ENCODE measurements at places on chromosomes 12 and 14.

GRCh38 chr14:54221971-54222370 is 174.8 kb upstream of the CDKN3 start:
- no peak for DNase-seq

DNA sequence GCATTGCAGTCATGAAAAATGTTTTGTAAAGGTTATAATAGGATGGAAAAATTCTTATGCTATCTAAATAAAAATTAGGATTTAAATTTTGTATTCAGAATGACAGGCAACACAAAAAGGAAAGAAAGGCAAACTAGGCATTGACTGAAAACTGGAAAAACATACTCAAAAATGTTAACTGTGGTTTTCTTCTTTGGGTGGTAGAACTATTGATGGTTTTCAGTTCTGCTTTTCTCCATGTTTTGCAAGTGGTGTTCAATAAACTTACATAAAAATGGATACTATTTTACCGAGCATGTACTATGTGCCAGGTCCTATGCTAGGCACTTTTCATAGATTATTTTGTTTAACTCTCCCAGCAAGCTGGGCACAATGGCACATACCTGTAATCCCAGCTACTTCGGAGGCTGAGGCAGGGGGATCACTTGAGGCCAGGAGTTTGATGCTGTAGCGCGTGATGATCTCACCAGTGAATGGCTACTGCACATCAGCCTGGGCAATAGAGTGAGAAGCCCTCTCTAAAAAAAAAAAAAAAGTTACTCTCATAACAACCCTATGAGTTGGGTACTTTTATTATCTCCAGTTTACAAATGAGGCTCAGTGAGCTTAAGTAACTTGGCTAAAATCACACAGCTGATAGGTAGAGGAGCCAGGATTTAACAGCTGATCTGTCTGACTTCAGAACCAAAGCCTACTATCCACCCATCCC is 26.3 kb upstream of the TCP11L2 start:
- DNase-seq: no peak

DNA sequence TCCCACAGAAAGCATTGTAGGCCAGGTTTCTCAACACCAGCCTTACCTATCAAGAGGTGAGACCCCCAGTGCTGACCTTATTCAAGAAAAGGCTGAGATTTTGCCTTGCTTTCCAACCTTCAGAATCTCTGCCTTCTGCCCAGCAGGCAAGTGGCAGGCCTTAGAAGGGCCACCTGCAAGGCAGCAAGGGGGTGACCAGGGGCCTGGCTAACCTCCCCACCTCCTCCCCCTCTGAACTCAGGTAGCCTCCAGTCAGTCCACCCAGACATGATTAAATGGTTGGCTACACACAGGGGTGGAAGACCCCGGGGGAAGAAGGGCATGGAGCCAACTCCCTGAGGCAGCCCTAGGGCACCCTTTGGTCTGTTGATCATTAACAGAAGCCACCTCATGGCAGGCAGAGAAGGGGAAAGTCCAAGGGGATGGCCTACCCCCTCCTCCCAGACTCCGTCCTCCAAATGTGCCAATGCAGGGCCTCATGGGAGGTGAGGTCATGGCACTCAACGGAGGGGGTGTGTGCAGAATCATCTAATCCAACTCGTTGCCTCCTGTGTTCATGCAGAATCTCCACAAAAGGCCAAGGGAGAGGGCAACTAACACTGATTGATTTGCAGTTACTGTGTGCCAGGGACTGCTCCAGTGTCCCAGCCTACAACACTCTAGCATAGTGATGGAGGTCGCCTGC is 8.5 kb downstream of the ZFP36L1 start:
- DNase-seq: peak; percentile 81

GRCh38 chr14:63178912-63179311 is 25.3 kb upstream of the RHOJ start:
- no peak for DNase-seq

- no peak for DNase-seq
These were observed 29.1 kb upstream of the SYT1 start for GRCh38 chr12:78835493-78835892.

GRCh38 chr12:104604070-104604994 is 147.6 kb downstream of the CHST11 start:
- DNase-seq: no peak

DNA sequence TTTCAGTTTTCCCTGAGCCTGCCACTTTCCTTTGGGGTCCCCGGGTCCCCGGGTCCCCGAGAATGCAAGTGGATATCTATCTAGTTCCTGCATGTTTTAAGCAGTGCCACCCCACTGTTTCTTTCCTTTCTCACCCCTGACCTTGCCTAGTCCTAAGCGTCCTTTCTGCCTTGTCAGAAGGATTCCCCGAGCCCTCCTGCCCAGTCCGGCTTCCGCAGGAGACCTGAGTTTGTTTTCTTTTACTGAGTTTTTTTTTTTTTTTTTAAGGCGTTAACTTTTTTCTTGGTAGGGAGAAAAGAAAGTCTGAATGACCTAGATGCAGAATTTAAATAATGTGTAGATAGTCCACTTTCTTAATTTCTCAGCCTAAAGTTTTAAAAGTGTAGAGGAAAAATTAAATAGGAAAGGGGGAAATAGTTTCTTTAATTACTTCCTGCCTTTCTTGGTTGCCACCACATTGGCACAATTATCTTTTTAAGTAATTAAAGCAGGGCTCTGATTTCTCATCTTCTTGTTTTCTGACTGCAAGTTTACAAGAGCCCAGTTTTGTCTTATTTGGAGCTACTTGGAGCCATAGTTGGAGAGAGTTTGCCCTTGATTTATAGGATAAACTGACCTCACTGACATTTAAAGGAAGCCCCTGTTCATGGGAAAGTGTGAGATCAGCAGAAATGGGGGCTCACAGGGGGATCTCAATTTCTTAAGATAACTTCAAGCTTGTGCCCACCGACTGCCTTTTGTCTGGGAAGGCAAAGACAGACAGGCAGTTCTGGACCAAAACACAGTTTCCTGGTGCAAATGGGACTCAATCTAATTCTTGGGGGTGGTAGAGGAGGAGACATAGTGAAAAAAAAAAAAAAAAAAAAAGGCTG is 2.9 kb downstream of the PAX9 start:
- DNase-seq: no peak

GRCh38 chr12:49706351-49707127 is 666 bp downstream of the FMNL3 start:
- no peak for DNase-seq

GRCh38 chr12:48125985-48126384 is 6.8 kb downstream of the PFKM start:
- no peak for DNase-seq

DNA sequence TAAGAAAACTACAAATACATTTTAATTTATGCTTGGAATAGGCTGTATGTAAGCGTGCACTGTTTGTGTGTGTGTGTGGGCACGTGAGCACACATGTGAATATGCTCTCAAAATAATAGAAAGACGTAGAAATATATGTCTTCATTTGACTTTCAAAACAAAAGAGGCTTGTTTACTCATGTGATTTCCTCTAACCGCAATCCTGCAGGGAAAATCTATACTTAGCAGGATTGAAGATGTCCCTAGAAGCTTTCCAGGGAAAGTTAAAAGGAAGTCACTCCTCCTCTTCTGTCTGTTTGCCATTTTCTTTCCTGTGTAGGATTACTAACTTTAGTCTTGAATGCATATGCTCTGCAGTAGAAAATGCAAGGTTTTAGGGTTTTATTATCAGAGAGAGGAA is 404.7 kb downstream of the MDGA2 start:
- DNase-seq: no peak

DNA sequence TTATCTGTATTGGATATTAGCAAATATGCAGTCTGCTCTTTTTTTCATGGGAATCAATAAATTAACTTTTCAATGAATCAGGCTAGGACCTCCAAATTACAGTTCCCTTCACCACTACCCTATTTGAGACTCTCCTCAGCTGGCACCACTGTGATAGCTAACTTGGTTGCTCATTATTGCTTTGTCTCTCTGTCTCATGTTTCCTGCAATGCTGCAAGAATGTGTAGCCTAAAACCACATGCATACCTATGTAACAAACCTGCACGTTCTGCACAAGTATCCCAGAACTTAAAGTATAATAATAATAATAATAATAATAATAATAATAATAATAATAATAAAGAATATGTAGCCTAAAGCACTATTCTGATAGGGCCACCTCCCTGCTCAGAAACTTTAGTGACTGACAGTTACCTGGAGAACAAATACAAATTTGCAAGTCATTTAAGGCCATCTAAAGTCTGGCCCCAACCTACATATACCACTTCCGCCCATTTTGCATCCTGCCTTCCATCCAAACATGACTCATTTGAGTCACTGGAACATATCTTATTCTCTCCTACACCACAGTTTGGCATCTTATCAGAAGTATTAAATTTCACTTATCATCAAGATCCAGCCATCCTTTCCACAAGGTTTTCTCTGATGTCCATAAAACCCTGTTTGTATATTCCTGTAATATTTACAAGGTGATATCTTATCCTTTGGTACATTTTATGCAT is 215.1 kb downstream of the LRRK2 start:
- no peak for DNase-seq

DNA sequence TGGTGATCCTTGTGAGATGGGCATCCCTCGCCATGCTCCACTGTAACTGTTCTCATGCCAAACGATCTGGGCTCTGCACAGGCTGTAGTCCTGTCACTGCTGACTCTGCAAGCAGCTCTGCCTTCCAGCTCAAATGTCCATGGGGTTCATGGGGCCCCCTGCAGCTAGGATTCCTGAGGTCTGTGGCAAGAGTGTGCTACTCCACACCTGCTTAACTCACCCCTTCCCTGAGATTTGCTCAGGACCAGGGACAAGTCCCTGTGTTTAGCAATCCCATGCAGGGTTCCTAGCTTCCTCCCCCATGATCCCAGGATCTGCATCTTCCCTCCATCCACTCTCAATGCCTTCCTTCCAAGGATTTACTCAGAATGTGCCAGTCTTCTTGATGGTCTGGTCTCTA is 241.0 kb downstream of the ASCL1 start:
- DNase-seq: no peak

GRCh38 chr14:57831981-57832380 is 33.9 kb downstream of the SLC35F4 start:
- no peak for DNase-seq

- no peak for DNase-seq
These were observed 16.5 kb downstream of the GMFB start for GRCh38 chr14:54472315-54472714.

DNA sequence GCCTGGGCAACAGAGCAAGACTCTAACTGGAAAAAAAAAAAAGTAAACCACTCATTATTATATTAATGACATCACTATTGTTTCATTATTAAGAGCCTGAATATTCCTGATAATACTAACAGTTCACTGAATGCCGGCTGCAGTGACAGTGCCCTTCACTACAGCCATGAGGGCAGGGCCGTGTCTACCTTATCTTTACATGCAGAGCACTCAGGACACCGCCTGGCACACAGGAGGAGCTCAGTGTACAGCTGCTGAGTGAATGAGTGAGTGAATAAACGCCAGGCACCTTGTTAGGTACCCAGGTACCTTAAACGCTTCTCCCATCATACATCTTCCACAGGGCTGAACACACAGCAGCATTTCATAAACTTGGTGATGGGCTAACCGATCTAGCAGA is 23.2 kb downstream of the ZFYVE1 start:
- DNase-seq: no peak

DNA sequence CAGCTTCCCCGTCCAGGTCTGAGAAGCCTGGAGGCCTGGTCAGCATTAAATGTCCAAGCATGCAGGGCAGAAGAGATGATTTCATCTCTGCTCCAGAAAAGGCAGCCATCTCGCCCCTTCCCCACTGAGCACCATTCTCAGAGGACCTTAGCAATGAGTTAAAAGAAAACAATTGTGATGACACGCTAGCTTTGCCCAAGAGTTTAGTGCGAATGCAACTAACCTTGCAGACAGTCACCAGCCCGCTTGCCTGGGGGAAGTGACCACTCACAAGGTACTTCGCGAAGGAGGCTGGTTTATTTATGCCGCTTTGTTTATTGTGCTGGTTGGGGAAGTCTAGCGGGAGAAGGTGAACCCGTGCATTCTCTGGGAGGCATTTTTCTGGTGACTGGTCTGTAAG is 170.7 kb downstream of the RBM19 start:
- DNase-seq: no peak

- no peak for DNase-seq
These were observed 404.9 kb downstream of the FLRT2 start for GRCh38 chr14:85934886-85935254.

Data from HuH-7.5 (cell line).